ENCODE measurements at places on chromosomes 13 and 19.

DNA sequence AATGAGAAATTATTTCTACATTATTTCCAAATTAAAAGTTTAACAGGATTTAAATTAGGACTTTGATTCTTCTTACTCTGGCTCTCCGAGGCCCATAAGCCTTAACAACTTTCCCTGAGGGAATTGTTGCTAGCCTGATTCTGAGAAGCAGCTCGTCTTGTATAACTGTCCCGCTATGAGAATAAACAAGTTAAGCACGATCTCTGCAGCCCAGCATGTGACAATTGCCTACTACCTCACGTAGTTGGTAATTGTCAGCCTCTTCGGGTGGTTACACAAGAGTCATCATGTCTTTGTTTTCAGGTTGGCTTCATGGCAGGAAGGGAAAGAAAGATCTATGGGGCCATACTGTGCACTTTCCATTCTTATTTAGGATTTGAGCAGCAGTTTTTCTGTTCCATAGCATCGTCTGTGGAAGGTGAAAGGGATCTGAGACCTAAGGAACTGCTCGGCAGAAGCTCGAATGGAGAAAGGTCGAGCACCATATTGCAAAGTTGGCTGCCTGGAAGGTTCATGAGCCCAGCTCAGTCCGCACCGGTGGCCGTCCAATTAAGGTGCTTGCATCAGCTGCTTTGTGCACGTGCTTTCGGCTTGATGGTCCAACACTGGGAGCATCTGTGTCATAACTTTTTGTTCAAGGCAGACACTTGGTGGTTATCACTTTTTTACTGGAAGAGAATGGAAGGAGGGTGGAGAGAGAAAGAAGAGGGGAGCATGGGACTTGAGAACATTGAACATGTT lies 1.8 kb upstream of the STARD13 start:
- no peak for DNase-seq

DNA sequence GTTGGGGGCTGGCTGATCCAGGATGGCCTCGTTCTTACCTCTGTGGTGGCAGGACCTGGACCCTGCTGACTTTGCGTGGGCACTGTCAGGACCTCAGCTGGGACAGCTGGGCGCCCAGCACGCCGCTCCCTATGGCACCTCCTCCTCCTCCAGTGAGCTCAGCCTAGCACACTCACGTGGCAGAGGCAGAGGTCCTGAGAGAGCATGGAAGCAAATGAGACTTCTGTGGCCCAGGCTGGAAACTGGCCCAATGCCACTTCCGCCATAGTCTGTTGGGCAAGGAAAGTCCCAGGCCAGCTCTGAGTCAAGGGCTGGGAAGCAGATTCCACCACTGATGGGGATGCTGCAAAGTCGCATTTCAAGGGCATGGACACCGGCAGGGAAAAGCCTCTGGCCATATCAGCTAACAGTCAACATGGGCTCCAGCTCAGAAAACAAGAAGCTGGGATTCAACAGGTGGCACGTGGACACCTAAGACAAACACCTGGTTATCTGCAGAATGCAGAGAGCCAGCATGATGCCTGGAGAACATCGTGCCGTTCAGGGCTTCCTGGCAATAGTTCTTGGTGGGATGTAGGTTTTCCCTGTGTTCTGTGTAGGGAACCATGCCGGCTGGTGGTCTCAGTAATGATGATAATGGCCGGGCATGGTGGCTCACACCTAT lies 16.7 kb downstream of the MYBPC2 start:
- DNase-seq = no peak

- DNase-seq = no peak
Observed at GRCh38 chr19:12543855-12544254, 7.4 kb downstream of the ZNF564 start.

DNA sequence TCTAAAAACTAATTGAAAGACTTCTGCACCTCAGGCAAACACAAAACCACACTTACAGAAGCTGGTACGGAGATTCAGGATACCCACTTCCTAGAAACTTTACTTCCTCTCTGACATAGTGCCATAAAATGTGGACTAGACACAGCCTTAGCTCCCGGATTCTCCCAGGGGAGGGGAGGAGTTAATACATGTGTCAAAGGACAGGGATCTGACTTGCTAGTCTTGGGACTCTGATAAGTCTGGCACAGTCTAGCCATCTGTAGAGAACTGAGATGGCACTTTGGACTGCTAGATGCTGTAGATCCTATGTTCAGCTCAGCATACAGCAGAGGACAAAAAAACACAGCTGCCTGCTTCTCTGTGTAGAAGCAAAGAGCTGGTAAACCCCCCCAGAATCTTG lies 769.8 kb upstream of the MIR17HG start:
- DNase-seq = no peak

DNA sequence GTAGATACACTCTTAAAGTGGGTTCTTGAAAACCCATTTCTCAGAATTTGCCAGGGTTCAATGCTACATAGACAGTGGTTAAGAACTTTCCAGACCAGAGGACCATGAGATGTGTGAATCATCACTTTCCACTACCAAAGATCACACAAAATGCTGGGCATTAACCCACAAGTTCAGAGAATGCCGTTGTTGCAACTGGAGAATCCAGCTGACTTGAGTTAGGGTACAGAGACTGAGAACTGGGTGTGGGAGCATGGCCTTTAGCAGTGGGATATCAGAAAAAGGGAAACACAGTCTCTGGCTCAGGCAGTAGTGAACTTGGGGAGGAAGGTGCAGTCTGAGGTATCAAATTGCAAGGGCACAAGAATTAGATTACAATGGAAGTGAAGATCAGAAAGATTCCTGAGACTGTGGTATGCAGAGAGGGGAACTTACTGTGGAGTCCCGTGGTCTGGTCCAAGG lies 51.5 kb upstream of the WDFY2 start:
- DNase-seq = no peak

GRCh38 chr19:4405977-4406376 lies 3.5 kb downstream of the CHAF1A start:
- no peak for DNase-seq

DNA sequence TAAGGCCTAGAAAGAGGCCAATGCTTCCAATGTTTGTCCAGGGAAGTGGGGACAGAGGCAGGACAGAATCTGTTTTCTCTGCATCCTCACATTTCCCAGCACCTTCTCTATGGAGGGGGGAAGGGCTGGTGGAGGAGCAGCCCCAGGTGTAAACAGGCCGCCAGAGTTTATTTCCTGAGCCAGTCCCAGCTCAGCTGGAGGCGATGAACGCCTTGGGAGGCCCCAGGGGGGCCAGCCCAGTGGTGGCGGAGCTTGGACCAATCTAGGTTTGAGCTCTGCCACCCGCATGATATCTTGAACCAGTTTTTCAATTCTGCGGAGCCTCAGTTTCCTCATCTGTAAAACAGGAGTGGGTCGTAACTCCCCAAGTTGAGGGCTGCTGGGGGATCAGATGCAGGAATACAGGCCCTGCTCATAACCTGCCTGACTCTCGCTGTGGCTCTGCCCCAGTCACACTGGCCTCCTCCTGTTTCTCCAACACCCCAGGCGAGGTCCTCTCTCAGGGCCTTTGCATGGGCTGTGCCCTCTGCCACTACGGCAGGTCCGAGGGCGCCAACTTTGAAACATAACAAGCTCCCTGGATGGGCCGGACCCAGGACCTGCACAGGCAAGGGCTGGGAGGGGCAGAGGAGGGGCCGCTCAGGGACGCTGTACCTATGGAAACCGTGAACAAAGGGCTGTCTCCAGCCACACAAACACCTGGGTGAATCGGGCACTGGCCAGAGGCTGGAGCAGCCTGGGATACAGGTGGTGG lies 1.1 kb downstream of the TNFAIP8L1 start:
- no peak for DNase-seq

- no peak for DNase-seq
Observed at GRCh38 chr19:53892981-53893325, 11.0 kb downstream of the PRKCG start.

GRCh38 chr19:18646535-18647370 lies 9.9 kb downstream of the KLHL26 start:
- no peak for DNase-seq

GRCh38 chr13:74755065-74755464 lies 620.9 kb upstream of the KLF12 start:
- no peak for DNase-seq

- no peak for DNase-seq
Observed at GRCh38 chr13:34214686-34215085, 396.7 kb downstream of the RFC3 start.

- DNase-seq = no peak
Observed at GRCh38 chr13:77749344-77749880, 51.9 kb downstream of the SLAIN1 start.

GRCh38 chr19:21688464-21688863 lies 78.9 kb downstream of the ZNF100 start:
- DNase-seq = no peak

GRCh38 chr13:112234131-112234875 lies 141.9 kb upstream of the SPACA7 start:
- DNase-seq = no peak

DNA sequence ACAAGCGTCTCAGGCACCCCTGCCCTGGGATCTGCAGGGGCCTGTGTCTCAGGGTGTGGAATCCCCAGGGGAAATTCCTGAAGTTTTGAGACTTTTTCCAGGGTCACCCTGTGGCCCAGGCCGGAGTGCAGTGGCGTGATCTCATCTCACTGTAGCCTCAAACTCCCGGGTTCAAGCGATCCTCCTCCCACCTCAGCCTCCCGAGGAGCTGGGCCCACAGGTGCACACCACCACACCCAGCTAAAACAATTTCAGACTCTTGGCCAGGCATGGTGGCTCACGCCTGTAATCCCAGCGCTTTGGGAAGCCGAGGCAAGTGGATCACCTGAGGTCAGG lies 4.0 kb downstream of the CAPN12 start:
- no peak for DNase-seq

DNA sequence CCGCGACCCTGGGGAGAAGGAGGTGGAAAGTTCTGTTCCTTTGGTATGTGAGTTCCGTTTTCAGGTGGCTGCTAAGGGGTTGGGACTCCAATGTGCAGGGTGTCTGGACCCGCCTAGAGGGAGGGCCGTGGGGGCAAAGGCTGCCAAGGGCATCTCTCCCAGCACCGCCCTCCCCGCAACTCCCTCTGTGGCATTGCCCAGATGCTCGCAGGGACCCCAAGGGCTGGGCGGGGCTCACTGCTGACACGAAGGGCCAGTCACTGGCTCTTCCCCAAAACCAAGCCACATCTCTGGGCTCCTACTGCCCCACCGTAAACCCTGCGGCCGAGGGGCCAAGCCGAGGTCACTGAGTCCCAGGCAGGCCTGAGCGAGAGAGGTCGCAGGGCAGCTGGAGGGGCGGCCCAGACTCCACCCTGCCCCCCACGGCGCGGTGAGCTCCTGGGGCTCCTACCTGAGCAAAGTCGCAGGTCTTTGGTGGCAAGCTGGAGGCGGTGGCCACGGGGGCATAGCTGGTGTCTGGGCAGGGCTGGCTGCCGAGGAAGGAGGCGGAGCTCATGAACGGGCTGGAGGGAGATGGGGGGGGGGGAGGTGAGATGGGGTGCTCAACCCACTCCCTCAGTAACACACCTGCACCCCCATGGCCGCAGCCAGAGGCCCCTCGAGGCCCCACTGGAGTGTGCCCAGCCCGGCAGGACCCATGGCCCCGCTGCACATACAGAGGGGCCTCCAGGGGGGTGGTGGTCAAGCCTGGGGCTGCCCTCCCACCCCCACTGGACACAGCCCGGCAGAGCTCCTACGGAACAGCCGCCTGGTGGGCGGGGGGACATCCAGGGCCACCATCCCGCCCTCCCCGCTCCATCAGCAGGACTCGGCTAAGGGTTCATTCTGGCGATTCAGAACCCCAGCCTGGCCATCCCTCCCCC lies 26.9 kb downstream of the SBNO2 start:
- no peak for DNase-seq

DNA sequence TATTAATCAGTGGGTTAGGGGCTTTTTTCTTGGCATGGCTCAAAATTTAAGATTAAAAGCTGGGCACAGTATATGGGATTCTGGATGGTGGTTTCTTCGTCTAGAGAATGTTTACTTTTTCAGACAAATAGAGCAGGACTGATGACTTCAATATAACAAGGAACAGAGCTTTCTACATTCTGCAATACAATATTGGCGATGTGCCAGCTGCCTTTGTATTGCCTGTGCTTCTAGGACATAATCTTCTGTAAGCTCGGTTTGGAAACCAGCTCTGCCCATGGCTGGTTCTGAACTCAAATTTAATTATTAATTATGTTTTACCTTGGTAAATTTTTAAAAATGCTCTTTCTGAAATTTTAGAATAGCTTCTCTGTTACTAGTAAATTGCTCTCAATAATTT lies 139.1 kb upstream of the TRPC4 start:
- DNase-seq = no peak

DNA sequence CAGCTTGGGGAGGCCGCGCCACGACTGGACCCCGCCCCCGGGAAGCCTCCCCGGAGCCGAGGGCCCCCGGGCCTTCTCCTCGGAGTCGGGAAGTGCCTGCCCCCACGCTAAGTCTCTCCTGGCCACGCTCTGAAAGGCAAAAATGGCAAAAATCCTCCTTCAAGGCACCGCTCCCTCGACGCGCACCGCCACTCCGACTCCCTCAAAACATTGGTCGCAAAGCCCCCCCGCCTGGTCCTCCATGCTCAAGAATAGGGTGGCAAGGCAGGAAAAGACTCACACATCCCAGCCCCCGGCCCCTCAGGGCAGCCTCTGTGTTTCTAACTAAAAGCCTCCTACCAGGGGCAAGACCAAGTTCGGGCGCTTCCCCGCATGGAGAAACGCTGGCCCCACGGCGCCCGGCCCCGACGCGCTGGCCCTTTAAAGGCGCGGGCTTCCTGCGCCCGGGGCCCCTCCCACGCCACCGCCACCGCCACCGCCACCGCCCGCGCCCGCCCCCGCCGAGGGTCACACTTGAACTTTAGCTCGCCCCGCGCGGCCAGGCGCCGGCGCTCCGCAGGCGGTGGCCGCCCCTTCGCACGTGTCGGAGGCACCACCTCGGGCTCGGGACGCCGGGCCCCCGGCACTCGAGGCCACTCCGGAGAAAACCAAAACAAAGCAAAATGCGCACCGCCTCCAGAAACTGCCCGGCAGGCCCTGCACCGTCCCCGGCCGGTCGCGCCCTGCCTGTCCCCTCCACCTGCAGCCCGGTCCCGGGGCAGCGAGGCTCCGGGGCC lies 1.9 kb downstream of the FOXO1 start:
- peak; percentile 15 for DNase-seq

DNA sequence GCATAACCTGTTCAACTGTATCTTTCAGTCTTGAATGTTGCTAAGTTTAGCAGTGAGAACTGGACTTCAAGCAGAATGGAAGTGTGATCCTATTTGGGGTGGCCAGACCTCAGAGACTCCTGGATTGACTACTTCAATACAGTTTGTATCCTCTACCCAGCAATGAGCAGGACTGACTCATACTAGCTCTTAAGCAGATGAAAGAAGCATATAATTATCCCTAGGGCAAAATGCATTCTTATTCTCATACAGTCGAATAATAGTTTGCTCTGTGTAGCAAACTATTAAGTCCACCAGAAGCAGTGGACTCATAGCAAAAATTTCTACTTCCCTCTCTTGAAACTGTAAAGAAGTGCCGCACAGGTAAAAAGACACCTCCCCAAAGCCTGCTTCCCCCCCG lies 46.4 kb upstream of the FAM216B start:
- DNase-seq = no peak

DNA sequence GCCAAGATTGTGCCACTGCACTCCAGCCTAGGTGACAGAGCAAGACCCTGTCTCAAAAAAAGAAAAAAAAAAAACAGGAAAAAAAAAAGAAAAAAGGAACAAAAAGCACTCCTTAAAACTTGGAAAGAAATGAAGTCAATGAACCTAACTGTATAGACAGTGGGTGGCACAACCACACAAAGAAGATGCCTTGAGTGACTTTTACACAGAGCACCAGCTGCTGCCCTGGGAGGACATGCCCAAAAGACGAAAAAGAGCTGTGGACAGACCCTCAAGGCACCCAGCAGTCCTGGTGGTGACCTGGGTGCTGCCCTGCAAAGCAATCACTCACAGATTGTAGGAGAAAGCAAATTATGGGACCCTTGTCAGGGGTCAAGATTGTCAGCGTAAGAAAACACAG lies 5.9 kb upstream of the LAMP1 start:
- DNase-seq = no peak

Measured in cortex of kidney (tissue), 1 donor.